Activated T-helper 9 cell treated with anti-CD3 and anti-CD28 coated beads, Interleukin-2, amount 50 U/mL, for 16 hours (primary cell): ENCODE measurements at places on chromosomes 1 and 21.

- DNase-seq: no peak
Observed at GRCh38 chr1:68571454-68572235, 74.8 kb upstream of the DEPDC1 start.

DNA sequence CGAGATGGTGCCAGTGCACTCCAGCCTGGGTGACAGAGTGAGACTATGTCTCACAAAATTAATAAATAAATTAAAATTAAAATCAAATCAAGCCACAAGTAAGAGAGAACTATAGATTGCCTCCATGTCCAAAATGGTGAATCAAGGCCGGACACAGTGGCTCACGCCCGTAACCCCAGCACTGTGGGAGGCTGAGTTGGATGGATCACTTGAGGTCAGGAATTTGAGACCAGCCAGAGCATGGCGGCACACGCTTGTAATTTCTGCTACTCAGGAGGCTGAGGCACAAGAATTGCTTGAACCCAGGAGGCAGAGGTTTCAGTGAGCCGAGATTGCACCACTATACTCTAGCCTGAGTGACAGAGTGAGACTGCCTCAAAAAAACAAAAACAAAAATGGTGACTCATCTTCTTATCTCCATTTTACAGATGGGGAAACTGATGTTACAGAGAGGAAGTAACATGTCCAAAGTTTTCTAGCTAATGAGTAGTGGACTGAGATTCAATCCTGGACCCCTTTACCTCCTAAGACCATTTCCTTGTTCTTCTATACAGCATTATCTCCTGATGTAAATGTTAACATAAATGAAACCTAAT, 99.0 kb upstream of the HNRNPU start:
- no peak for DNase-seq

- DNase-seq: no peak
Observed at GRCh38 chr1:12244585-12244984, 14.8 kb downstream of the VPS13D start.

GRCh38 chr1:228511546-228512445, 24.6 kb downstream of the RNF187 start:
- no peak for DNase-seq

- DNase-seq: no peak
Observed at GRCh38 chr1:53725238-53725689, 13.7 kb downstream of the GLIS1 start.

DNA sequence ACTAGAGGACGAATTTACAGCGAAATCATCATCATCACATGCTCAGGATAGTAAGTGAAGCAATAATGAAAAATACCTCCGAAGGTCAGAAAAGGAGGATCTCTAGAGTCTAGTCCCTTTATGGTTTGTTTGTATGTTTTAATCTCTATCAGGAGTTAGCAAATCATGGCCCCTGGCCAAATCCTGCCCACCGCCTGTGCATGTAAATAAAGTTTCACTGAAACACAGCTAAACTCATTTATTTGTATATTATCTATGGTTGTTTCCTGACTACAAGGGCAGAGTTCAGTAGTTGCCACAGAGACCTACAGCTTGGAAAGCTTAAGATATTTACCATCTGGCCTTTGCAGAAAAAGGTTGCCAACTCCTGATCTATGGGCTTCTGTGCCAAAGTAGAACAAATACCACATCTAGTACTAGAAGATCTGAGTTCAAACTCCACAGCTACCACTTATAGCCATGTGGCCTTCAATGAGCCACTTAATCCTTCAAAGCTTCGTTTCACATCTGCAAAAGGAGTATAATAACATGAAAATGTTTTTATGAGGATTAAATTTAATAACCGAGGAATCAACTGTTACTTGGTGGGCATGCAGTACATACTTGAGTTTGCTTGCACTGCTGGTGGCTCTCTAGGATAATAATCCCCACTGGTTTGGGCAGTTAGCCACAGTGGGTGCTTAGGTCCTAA, 94.0 kb upstream of the KIF26B start:
- DNase-seq: no peak

DNA sequence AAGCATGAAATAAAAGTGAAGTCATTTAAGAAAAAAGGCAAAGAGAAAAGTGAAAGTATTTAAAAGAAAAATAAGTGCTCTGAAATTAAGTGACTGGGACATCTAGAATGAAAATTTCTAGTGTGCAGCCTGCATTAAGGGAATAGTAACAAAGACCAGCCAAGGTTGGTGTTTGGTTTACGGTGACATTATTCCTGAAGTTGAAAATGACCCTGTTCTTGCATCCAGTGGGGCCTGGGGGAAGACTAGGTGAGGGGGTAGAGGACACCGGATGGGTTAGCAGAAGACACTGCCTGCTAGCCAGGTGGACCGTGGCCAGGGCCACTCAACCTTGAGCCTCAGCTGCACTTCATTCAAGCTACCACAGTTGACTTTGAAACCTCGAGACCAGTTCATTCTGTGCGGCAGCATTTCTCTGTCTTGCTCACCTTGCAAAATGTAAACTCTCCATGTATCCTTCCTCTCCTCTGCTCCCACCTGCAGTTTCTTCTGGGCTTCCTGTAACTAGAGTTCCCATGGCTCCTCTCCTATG, 14.3 kb upstream of the KCNK1 start:
- DNase-seq: no peak

- DNase-seq: no peak
Observed at GRCh38 chr1:176785056-176785455, 322.1 kb downstream of the PAPPA2 start.

- no peak for DNase-seq
Observed at GRCh38 chr1:104921525-104921924, 1171.8 kb downstream of the AMY1C start.

DNA sequence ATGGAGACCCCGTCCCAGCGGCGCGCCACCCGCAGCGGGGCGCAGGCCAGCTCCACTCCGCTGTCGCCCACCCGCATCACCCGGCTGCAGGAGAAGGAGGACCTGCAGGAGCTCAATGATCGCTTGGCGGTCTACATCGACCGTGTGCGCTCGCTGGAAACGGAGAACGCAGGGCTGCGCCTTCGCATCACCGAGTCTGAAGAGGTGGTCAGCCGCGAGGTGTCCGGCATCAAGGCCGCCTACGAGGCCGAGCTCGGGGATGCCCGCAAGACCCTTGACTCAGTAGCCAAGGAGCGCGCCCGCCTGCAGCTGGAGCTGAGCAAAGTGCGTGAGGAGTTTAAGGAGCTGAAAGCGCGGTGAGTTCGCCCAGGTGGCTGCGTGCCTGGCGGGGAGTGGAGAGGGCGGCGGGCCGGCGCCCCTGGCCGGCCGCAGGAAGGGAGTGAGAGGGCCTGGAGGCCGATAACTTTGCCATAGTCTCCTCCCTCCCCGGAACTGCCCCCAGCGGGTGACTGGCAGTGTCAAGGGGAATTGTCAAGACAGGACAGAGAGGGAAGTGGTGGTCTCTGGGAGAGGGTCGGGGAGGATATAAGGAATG, 505 bp downstream of the LMNA start:
- no peak for DNase-seq

- no peak for DNase-seq
Observed at GRCh38 chr1:20142001-20142710, 3.0 kb downstream of the PLA2G2F start.

DNA sequence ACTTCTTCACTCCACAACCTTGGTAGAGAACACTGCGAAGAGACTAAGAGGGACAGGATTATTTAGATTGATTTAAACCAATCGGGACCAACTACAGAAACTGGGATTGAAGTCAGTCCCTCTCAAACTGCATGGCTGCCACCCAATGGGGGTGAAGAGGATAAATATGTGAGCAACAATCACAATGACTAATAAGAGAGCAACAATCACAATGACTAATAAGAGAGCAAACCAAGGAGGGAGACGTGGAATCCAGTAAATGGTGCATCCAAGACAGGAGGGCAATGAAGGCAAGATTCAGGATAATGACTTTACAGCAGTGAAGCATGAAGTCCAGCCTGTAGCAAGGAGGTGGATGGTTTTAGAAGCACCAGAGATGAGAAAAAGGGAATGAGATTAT, 322.8 kb downstream of the TTLL7 start:
- DNase-seq: no peak

- DNase-seq: no peak
Observed at GRCh38 chr1:60262701-60263100, 189.1 kb upstream of the C1orf87 start.

- DNase-seq: no peak
Observed at GRCh38 chr1:99660496-99660895, 14.6 kb downstream of the PALMD start.

- peak; percentile 66 for DNase-seq
Observed at GRCh38 chr1:15430787-15431570, 7.3 kb upstream of the CTRC start.

DNA sequence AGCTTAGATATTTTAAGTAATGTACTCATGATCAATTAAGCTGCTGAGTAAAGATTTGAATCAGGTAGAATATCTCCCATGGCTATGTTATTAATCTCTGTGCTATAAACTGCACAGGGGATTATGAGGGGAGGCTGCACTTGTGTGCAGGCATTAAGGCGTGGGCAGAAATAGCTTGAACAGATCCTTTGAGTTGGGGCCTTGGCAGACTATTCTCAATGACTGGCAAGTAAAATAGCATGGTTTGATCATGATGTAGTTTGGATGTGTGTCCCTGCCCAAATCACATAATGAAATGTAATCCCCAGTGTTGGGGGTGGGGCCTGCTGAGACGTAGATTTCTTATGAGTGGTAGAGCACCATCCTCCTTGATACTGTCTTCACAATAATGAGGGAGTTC, 220.3 kb downstream of the PLPP3 start:
- no peak for DNase-seq

GRCh38 chr21:37746849-37747248, 169.4 kb downstream of the KCNJ6 start:
- no peak for DNase-seq

DNA sequence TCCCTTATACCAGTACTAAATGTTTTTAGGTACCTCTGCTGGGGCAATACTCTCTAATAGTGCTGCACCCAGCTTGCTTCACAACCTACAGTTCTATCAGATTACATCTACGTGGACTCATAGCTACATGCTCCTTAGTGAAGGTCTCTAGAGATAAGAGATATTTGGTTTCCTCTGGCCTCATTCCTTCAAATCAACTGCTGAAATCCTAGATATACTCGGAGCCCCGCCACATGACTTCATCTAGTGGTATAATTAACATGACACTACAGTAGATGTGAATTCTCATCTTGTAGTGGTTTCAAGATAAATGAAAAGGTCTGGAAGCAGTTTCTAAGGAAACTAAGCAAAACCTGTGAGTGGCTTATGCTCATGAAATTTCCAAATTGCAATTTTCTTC, 115.4 kb downstream of the SMYD2 start:
- no peak for DNase-seq

GRCh38 chr1:60118085-60118484, 44.5 kb upstream of the C1orf87 start:
- no peak for DNase-seq

DNA sequence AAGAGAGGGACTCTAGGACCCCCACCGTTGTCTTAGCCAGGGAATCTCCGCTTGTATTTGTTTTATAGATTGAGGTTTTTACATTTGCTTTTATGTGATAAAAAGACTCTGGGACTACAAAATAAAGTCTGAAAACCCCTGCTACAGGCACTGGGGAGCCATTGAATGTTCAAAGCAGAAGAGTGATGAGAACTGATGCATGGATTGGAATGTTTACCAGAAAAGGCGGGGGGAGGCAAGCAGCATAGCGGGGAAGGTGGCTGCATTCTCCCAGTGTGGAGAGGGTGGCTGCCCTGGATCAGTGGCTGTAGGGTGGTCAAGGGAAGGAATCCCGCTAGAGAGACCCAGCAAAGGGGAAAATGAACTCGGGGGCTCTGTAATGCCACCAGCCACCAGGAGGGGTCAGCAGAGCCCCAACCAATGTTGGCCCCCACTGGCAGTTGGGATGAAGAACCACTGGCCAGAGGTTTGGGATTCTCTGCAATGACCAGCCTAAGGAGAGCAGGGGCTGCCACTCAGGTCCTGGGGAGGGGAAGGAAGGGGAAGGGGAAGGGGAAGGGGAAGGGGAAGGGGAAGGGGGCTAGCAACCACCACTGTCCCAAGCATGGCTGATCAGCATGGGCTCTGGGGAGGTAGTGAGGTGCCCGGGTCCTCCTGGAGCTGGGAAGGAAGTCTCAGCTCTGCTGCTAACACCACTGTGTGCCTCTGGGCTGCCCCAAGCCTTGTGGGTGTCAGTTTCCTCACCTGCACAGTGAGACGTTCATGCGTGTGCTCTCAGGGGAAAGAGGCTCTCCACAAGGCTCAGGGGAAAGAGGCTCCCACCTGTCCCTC, 19.2 kb upstream of the PEF1 start:
- DNase-seq: peak; percentile 51

- no peak for DNase-seq
Observed at GRCh38 chr1:208559597-208560329, 315.6 kb upstream of the PLXNA2 start.

GRCh38 chr1:108534759-108535158, 25.1 kb upstream of the EEIG2 start:
- DNase-seq: no peak

GRCh38 chr1:12556368-12556930, 61.6 kb downstream of the DHRS3 start:
- DNase-seq: no peak

- DNase-seq: no peak
Observed at GRCh38 chr1:110083866-110084226, 13.4 kb upstream of the ALX3 start.

- no peak for DNase-seq
Observed at GRCh38 chr21:40257342-40257741, 390.1 kb downstream of the PCP4 start.

DNA sequence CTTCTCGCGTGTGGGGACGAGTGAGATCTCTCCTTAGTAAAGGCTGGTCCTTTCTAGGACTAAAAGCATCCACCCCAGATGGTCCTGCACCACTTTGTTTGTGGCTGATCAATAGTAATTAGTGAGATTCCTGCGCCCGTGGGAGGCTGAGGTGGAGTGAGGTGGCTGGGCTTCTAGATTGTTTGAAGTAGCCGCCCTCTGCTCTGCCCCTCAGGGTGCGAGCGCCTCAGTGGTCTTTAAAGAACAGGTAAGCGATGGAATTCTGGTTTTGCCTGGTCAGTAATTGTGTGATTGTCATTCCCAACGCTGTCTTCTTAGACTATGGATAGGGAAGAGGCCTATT, 20.7 kb downstream of the PEX14 start:
- DNase-seq: no peak

- no peak for DNase-seq
Observed at GRCh38 chr1:182556279-182556678, 32.8 kb downstream of the RNASEL start.
